Inflammatory macrophage (primary cell): ENCODE measurements at places on chromosomes 11 and 22.

DNA sequence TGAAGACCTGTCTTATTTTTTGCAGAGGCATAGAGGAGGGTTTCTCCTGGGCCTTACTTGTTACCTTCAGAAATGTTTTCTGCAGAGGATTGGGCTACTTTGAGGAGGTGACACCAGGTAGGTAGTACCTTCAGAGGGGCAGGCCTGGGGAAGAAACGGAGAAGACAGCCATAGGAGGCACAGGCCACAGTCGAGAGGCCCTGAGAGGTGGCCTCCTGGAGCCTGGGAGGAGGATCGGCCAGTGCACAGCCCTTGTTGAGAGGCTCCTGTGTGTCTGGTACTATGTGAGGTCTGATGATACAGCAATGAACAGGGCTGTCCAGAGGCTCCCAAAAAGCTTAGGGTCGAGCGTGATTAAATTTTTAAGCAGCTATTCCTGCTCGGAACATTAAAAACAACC, 11.5 kb downstream of the GTPBP1 start:
- DNase-seq, result no peak

DNA sequence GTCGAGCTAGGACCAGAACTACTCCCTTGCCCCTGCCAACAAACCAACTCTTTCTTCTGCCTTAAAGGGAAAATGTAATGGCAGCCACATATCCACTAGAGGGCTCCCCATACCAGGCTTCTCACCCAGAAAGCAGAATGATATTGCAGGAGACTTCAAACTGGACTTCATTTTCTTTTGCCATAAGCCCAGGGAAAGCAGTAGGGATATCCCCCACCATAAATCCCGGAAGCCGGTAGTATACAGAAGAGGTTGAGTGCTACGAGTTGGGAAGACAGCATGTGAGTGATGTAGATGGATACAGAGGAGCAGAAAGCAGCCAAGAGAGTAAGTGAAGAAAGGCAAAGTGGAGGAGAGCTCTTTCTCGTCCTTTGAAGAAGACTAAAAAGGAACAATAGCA, 12.1 kb downstream of the PLAAT5 start:
- peak; percentile 74 for DNase-seq

GRCh38 chr22:48083502-48083901, 1321.1 kb downstream of the TBC1D22A start:
- no peak for DNase-seq

- DNase-seq, result peak; percentile 53
These were observed 25.3 kb downstream of the ALG9 start for GRCh38 chr11:111846063-111846462.

GRCh38 chr22:30531651-30532608, 14.6 kb downstream of the SEC14L6 start:
- no peak for DNase-seq

GRCh38 chr11:130979386-130979972, 63.2 kb upstream of the SNX19 start:
- peak; percentile 1 for DNase-seq

DNA sequence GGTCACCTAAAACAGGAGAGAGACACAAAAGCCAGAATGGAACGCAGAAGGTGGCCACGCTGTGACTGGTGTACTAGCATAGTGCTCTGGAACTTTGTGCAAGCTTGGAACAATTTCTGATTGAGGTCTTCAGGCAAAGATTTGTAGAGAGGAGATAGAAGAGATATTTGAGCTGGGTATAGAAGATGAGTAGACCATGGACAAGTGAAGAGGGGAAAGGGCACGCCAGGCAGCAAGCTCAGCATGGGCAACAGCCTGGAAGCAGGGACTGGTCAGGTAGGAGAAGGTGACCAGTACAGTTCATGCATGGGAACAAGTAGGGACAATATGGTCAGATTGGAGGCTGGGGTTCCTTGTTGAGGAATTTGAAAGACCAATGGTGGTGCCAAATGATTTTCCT, 24.4 kb downstream of the MYO18B start:
- no peak for DNase-seq

GRCh38 chr11:14364322-14364721, 5.3 kb upstream of the RRAS2 start:
- DNase-seq, result no peak

- no peak for DNase-seq
These were observed 841 bp upstream of the EIF4G2 start for GRCh38 chr11:10809373-10810160.

- DNase-seq, result no peak
These were observed 147.5 kb downstream of the CRYBB2 start for GRCh38 chr22:25366876-25367466.

DNA sequence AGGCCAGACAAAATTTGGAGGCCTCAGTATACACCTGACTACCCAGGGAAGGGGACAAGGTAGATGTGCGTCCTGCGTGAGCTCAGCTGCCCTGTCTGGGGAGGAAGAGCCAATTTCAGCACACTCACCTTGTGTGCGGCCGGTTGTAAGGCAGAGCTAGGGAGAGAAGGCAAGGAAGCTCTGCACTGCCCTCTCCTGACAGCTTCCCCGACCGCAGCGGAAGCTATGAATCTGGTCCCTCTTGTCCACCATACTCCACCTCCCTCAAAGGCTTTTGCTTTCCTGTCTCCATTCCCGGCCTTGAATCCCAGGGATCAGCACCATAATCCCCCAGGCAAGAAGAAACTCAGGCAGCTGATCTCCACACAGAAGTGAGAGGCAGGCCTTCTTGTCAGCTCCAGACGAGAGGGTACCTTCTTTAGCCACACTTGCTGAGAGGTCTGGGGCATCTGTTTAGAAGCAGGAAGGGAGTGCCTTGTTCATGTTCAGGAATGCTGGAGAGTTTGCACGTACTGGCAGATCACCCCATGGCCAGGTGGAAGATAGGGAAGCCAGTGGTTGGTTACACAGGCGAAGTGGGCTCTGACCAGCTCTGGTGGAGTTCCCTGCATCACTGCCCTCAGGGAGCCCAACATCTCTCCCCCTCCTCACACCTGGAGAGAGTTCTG, 62.5 kb downstream of the FEZ1 start:
- DNase-seq, result no peak

DNA sequence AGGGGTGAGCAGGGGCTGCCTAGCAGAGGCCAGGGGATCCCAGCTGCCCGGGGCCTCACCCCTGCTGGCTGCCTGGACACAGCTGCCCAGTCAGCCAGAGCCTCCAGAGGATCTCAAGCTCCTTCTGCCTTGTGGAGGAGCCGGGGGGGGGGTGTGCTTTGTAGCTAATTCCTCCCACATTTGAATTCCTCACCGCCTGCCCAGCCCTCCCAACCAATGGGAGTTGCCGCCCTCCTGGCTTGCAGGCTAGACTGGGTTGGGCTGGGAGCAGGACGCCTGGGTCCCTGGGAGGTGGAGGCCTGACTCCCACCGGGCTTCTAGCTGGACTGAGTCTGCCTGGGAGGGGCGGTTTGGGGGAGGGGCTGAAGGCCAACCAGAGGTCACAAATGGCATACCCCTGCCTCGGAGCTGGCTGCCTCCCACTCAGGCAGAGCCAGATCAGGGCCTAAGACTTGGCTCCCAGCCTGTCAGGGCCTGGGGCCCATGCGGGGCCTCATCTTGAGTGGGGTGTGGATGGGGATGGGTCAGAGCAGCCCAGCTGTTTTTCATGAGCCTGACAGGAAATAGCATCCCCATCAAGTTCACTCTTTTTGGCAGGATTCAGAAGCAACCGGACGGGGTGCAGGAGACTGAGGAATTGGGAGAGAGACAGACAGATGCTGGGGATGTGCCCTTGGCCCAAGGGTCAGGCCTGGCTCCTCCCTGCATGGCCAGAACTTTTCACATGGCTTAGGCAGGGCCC, 29.2 kb upstream of the PDE2A start:
- no peak for DNase-seq

GRCh38 chr11:76704171-76704948, 33.8 kb upstream of the LRRC32 start:
- DNase-seq, result no peak

- no peak for DNase-seq
These were observed 40.4 kb downstream of the KMT2A start for GRCh38 chr11:118476676-118477075.

DNA sequence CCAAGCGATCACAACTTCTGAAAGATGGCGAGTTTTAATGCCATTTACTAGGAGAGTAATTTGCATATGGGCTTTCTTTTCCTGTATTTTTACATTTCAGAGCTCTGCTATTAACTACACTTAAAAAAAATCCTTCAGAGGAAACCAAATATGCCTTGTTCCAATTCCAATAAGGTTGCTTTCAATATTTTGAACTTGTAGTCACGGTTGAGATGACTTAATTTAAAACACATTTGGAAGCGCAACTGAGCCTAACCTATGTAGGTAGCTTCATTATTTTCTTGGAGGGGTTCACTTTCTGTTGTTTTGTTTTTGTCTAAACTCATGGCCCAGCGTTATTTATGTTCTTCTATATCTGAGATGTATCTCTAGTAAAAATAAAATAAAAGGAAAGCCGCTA, 93.4 kb downstream of the BLID start:
- no peak for DNase-seq

DNA sequence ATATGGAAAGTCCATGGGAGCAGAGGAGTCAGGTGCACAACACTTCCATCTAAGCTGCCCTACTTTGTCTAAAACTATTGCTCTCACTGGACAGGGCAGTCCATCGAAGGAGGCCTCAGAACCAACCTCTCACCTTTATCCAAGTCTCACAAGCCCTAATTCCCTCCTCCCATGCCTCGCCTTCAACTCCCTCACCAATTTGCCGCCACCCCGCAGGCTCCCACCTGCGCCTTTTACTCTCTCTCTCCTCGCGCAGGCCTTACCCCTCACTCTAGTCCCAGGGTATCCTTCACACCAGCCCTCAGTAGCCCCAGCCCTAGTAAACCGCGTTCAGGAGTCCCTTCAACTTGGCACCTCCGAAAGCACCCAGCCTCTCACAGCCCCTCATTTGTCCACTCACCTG, 451 bp downstream of the FHIP1B start:
- no peak for DNase-seq

DNA sequence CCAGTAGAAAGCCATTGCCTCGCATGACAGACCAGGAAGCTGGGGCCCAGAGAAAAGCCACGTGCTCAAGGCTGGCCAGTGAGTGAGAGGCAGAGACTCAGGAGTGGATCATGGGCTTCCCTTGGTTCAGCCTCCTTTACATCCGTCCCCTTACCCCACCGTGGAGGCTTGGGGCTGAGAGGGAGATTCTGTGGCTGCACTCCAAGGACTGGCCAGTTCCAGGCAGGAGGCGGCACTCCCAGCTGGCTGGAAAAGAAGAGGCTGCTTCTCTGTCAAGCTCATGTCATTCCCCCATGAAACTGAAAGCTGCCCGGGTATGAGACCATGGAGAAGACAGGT, 6.6 kb upstream of the ASCL2 start:
- no peak for DNase-seq

GRCh38 chr11:13287036-13287435, 9.4 kb downstream of the BMAL1 start:
- peak; percentile 68 for DNase-seq

DNA sequence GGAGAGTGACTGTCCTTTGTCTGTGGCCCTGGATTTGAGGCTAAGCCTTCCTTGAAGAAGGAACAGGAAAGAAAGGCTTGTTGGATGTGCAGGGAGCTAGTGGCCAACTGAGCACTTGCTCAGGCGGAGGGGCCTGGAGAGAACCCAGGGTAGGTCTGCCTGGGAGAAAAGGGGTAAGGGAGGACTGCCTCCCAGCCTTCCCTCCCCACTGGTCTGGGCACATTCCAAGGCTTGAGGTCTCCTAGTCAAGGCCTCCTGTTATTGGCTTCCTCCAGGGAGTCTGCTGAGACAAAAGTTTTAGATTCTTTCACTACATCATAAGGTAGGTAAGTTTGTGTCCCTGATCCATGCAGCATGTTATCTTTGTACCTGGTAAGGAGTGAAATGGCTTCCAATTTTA, 15.2 kb downstream of the KCNQ1OT1 start:
- no peak for DNase-seq

- DNase-seq, result no peak
These were observed 10.0 kb downstream of the IL2RB start for GRCh38 chr22:37139762-37140161.

GRCh38 chr11:76664578-76665061, 5.9 kb downstream of the LRRC32 start:
- DNase-seq, result no peak

DNA sequence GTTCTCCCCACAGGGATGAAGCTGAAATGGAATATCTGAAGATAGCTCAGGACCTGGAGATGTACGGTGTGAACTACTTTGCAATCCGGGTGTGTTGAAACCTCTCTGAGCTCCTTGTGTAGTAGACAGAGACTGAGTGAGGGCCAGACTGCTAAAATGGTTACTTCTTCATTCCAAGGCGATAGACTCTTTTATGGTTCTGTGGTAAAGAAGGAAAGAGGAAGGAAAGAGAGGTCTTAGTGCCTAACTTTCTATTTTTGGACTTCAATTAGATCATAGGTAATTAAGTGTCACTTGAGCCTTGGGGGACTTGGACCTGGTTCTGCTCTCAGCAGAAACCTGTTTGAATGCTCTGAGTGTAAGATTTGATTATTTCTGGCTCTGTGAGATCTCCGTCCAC, 54.7 kb downstream of the NF2 start:
- DNase-seq, result peak; percentile 80

GRCh38 chr11:64711956-64712362, 11.0 kb downstream of the NRXN2 start:
- DNase-seq, result no peak

DNA sequence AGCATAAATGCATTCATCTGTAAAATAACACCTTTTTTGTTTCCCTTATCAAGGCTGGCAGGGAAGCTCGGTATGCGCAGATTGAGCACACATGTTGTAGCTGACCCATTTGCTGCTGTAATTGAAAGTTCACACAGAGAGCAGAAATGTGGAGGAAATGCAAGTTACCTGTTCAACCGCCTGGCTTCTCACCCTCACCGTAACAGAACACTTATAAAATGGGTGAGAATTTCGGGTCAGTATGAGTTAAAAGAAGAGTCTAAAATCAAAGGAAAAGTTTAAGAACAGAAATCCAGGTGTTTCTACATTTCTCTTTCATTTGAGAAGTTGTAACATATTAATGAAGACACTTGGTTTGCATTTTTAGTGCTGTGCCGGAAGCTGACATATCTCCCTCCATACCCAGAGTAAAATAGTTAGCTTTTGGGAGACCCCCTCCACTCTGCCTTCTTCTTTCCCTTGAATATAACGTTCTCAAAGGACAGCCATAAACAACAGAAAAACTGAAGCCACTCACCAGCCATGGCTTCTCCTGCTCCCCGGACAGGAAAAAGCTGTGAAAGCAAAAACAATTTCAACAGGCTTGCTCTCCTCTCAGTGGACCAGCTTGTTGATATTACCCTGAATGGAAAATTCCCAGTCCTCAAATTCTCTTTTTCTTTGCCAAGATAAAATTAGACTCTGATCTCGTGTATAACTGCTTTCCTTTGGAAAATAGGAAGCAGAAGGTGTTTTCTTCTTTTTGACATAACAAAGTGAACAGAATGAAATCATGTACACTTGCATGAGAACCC, at the start of gene CASP12:
Gene CASP12 (minus strand): TSS at position 570 of the 794 bp plus-strand sequence.
- DNase-seq, result no peak

DNA sequence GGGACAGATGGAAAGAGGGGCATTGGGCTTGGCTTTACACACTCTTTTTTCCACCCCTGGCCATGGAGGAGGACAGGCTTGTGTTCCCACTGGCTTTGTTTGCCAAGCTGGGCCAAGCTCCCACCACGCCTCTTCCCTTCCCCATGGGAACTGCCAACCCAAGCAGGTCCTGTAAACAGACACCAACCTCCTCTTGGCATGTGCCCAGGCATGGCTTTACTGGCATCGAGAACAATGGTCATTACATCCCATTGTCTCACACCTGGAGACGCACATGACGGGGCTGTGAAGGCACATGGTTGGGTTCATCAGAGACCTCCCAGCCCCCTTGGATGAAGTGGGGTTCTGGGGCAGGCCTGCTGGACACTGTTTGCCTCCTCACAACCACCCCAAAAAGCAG, 11.7 kb downstream of the SEC14L3 start:
- no peak for DNase-seq
